ENCODE measurements at places on chromosomes 3 and 15.

DNA sequence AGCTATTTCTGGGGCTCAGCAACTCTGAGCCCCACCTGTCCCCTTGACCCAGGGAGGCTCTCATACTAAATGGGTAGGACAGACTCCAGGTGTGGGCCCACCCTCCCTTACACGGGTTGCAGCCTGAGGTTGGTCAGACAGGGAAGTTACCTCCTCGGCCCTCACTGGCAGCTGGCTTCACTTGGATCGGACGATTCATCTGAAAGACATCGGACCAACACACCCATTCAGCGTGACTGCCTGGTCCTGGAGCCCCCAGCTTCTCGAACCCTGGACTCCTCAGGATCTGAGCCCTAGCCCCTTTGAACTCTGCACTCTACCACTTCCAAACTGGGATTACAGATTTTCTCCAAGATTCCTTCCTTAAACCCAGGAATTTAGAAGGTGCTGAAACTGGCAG is 15.4 kb downstream of the CELF6 start:
- DNase-seq: no peak

- no peak for DNase-seq
Measured at GRCh38 chr3:81823882-81824395, 62.5 kb upstream of the GBE1 start.

DNA sequence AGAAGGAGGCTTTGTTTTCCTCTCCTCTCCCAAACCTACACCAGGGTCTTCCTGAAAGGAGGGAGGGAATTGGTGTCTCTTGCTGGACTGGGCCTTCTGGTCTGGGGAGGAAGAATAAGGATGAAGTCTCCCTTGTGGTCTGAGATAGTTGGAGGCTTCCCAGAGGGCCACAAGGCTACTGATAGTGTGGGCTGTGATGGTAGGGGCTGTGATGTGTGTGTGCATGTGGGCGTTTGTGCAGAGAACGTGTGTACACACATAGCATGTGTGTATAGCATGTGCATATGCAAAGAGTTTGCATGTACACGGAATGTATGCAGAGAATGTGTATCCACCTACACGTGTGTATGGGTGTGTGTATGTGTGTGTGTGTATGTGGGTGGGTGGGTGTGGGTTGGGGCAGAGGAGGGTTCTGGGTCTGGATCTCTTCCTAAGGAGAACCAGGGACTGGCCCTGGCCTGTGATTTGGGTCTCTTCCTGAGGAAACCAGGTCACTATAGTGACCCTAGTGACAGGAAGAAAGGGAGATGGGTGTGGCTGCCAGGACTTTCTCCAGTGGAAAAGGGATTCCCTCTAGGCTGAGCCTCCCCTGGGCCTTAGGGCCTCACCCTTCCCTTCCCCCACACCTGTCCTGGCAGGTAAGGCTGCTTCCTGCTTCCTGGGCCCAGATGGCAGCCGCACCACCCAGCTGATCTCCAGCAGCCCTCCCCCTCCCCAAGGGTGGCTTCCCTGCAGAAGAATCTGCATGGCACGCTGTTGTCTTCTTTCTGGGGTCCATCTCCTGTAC is 1.7 kb downstream of the FLNB start:
- DNase-seq: no peak

- no peak for DNase-seq
Measured at GRCh38 chr15:67873777-67874176, 33.9 kb upstream of the RNU6-1 start.

DNA sequence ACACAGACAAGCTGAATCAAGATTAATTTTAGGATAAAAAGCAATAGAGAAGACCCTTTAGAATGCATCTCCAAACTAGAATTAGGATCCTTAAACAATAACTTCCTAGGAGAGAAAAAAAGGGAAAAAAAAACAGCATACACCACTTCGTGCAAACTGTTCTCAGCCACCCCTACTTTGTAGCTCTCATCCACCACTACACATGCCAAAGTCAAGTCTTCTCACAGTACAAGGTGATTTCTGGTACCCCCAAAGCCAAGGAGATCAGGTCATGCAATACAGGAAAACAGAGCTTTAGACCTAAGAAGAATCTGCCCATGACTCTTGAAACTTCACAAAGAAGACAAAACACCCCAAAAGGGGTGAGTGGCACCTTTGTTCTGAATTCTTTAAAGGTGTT is 166.9 kb downstream of the SUCNR1 start:
- no peak for DNase-seq

GRCh38 chr3:122679882-122680474 is 661 bp upstream of the PARP14 start:
- DNase-seq: no peak

DNA sequence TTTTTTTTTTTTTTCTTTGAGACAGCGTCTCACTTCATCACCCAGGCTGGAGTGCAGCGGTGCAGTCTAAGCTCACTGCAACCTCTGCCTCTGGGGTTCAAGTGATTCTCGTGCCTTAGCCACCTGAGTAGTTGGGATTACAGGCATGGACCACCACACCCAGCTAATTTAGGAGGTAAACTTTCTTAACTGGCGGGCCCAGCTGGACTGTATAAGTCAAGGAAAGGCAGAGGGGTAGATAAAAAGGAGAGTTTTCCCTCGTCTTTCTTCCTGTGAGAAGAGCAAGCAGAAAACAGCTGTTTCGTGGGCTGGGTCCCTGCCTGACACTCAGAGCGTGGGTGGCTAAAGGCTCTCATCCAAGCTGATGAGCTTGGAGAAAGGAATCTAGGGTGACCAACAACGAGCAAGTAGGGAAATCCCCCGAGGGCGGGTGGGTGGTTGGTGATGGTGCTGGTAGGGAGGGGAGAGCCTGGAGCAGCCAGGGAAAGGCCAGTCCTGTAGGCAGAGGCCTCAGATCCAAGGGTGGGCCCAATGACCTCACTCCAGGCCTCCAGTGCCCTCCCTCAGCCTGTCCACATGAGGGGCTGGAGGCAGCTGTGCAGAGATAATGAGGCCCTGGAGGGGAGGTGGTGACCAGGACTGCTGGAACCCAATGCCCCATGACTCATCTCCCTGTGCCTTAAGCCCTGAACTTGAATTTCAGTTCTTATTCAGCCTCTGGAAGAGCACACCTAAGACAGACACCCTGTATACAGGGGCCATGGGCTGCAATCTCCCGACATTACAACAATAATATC is 43.1 kb upstream of the LIMD1 start:
- no peak for DNase-seq

DNA sequence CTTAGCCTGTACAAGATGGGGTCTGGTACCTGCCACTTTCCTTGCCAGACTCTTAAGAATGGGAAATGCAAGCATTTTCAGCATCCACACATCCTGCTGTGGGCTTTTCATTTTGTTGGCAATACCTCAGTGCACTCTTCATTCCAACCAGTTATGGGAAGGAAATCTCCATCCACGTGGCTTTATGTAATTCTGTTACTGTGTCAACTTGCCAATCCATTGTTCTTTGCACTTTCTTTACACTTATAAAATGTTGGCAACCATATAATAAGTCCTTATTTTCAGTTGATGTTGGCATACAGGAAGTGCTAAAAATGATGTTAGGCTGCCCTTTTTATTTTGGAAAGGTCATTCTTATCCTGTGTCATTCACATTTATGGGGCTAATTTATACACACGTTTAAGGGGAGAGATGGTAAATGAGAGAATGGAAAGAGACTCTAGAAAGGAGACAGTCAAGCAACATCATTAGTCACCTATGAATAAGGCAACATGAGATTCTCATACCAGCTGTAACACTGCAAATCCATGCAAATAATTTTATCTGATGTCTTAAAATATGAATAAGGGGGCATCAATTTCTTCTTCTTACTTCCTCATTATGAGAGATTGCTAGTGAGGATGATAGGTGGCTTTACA is 238.7 kb downstream of the CHST2 start:
- DNase-seq: no peak

- no peak for DNase-seq
Measured at GRCh38 chr3:41574900-41575299, 375.6 kb downstream of the CTNNB1 start.

GRCh38 chr3:156729460-156730179 is 55.2 kb downstream of the TIPARP start:
- DNase-seq: no peak

DNA sequence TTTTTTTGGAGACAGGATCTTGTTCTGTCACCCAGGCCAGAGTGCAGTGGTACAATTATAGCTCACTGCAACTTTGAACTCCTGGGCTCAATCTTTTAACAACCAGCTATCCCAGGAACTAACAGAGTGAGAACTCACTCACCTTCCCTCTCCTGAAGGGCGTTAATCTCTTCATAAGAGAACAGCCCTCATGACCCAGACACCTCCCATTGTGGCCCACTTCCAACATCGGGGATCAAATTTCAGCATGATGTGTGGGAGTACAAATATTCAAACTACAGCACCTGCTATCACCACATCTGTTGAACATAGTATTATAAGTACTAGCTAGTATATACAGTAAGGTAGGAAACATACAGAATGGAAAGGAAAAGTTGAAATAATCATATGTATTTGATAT is 132.5 kb downstream of the DOCK3 start:
- DNase-seq: no peak

GRCh38 chr3:159453036-159453435 is 535.6 kb upstream of the IL12A start:
- no peak for DNase-seq

DNA sequence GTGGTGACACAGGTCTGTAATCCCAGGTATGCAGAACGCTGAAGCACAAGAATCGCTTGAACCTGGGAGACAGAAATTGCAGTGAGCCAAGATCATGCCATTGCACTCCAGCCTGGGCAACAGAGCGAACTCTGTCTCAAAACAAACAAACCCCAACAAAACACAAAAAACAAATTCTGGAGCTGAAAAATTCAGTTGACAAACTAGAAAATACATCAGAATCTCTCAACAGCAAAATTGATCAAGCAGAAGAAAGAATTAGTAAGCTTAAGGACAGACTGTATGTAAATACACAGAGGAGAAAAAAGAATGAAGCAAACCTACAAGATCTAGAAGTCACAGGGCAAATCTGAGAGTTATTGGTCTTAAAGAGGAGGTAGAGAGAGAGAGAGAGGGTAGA is 25.3 kb downstream of the NCBP2 start:
- DNase-seq: no peak

GRCh38 chr15:69608661-69609060 is 156.0 kb downstream of the RPLP1 start:
- no peak for DNase-seq

- no peak for DNase-seq
Measured at GRCh38 chr3:152595975-152596821, 238.7 kb upstream of the P2RY1 start.

DNA sequence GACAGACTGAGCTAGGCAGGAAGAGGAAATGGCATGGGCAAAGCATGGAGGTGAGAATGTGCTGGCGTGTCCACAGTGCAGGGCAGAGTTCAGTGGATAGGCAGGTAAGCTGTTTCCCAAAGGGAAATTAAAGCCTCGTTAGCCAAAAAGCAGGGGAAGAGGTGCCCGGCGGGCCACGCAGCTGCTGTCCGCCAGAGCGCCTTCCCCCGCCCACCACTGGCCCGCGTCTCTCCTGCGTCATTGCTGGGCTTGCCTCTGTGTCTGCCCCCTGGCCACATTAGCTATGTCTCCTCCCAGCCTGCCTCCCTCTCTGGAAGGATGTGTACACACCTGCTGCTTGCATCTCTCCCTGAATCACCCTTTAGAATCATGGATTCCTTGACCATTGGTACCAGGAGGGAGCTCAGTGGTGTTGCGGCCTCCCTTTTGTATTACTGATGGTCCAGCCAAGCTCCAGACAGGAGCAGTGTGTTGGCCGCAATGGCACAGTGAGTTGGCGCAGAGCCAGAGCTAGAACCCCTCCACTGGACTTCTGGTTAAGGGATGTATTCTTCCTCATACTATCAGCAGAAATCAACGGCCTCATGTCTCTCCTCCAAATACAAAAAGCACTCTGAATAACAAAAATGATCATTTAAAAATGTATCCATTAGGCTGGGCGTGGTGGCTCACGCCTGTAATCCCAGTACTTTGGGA is 26.6 kb downstream of the SLC28A1 start:
- no peak for DNase-seq

- DNase-seq: no peak
Measured at GRCh38 chr3:157914882-157915281, 191.3 kb downstream of the SHOX2 start.

GRCh38 chr3:15629860-15630597 is 28.5 kb downstream of the BTD start:
- DNase-seq: no peak

- DNase-seq: no peak
Measured at GRCh38 chr15:31212326-31213080, 111.0 kb upstream of the TRPM1 start.

DNA sequence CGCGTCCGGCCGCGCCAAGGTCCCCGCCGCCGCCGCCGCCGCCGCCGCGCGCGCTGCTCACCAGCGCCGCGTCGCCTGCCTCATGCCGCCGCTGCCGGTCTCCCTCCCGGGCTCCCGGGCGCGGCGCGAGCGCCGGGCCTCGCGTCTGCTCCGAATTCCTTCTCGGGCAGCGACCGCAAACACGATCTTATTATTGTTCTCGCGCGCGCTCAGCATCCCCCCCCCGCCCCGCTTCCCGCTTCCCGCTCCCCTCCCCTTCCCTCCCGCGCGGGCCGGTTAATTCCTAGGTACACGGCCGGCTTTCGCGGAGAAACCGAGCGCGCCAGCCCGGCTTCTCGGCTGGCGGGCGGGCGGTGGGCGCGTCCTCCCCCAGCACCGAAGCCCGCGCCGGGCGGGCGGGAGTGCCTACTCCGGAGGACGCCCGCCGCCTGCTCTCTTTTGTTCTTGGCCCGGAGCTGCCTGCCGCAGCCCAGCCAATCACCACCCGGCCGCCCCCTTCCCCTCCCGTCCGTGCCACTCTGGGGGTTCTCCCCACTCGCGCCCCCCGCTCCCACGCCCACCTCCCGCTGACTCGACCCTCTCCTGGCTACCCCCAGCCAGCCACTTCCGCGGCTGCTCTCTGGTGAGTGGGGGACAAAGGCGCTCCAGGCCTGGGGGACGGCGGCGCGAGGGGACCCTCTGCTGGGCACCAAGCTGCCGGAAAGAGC is at the start of gene HDGFL3:
Gene HDGFL3 (minus strand): TSS at position 164 of the 707 bp plus-strand sequence. CDS start 409 bp downstream, outside the sequence.
- no peak for DNase-seq

DNA sequence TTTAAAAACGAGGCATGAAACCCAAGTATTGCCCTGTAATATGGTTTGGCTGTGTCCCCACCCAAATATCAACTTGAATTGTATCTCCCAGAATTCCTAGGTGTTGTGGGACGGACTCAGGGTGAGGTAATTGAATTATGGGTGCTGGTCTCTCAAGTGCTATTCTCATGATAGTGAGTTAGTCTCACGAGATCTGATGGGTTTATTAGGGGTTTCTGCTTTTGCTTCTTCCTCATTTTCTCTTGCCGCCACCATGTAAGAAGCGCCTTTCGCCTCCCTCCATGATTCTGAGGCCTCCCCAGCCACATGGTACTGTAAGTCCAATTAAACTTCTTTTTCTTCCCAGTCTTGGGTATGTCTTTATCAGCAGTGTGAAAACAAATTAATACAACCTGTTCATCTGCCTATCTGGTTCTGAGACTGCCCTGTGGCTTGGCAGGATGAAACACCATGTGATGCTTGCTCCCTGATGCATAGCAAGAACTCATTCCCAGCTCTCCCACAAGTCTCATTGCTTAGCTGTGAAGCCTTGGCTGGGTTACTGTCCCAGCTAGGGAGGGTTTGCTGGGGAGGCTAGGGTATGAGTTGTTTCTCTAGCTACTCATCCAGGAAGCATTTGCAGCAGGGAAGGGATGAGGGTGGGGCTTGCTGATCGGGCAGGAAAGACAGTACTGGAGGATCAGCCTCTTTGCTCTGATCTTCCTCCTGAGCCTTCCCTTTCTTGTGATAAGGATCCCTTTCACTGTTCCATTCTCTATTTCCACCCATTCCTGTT is 3.7 kb upstream of the SQOR start:
- no peak for DNase-seq

Measured in stimulated activated CD4-positive, alpha-beta T cell treated with anti-CD3 and anti-CD28 coated beads, TNF-alpha, amount 100 ng/mL, for 48 hours (primary cell).